ENCODE measurements at places on chromosomes 12 and 14.

DNA sequence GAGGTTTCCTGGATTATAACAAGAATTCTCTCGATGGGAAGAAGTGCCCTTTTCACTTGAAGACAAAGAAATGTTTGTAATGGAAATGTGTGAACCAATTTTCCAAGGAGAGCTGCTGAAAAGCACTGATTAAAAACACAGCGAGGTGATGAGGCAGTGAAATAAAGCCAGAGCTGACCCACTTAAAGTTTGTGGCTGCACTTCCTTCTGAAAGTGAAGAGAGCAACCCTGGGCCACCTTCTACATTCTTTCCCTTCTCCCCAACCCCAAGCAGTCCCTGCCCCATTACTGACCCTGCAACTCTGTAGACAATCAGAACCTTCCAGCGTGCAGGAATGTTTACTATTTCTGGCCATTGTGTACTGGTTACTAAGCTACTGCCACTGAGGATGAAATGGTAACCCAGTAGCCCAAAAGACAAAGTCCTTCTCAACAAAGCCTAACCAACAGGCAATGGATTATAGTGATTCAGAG, 173.9 kb downstream of the TTC7B start:
- DNase-seq: no peak

DNA sequence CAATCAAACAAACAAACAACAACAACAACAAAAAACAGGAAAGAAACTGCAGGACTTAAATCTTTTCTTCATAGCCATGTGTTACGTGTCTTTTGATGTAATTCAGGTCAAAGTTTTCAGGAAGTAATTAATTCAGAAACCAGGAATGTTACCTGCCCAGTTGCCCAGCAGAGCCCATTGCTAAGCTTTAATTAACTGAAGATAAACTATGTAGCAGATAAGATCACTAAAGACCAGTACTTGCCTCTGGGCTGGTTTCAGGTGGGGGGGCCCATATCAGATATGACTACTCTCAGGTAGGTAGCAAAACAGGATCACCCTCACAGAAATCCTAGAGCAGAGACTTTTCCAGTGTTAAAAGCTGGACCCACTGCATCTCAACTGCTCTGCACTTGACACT, 69.2 kb downstream of the LIN7A start:
- no peak for DNase-seq

- DNase-seq: peak; percentile 87
These were observed 541.8 kb upstream of the FBXO33 start for GRCh38 chr14:39974036-39974435.

- no peak for DNase-seq
These were observed 72.2 kb downstream of the CLIP1 start for GRCh38 chr12:122350141-122350848.

DNA sequence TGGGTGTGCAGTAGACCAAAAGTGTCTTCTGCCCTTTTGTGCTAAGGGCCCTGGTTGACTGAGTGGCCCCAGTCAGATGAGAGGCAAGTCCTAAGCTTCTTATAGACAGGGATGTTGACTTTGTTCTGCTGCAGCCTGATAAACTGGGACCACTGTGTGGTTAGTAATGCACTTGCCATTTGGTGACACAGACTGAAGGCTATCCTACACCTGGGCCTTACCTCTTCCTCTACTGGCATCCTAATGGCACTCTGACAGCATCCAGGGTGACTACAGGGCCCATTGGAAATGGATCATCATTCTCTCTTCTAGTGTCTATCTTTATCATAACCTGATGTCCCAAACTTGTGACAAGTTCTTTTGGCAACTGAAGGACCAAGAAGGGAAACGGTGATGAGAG, 3.3 kb downstream of the SDR39U1 start:
- no peak for DNase-seq

- no peak for DNase-seq
These were observed 10.9 kb upstream of the MYH7 start for GRCh38 chr14:23446291-23446851.

- no peak for DNase-seq
These were observed 110.2 kb upstream of the SLC38A4 start for GRCh38 chr12:46936042-46936441.

DNA sequence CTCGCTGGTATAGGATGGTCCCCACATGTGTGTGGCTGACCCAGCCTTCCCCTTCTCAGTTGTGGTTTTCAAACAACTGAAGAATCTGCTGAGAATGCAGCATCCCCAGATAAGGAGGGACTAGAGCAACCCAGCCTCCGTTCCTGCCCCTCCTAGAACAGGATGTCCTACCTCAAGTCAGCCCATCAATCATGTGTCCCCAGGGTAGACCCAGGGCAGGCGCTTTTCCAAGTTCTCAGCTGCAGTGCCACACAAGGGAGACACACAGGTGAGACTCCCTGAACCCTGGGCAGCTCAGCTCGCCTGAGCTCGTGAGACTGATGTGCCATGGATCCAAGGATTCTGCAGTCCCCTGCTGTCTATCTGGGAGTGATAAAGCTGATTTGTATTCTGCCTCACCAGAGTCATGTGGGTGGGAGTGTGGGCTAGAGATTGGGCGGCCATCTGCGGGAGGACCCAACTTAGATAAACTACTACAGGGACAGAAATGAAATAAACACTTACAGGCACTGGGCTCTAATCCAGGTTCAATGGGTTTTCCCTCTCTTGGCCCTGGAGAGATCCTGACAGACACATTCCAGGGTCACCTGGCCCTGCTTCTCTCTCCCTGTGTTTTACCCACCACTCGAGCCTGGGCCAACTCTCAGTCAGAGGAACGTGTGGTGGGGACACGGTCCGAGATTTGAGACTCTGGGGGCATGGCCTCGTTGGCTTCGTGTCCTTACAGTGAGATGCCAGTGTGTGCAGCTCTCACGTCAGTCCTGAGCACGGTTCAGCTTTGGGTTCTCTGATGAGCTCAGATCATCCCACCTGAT, 303.5 kb upstream of the SFSWAP start:
- no peak for DNase-seq

DNA sequence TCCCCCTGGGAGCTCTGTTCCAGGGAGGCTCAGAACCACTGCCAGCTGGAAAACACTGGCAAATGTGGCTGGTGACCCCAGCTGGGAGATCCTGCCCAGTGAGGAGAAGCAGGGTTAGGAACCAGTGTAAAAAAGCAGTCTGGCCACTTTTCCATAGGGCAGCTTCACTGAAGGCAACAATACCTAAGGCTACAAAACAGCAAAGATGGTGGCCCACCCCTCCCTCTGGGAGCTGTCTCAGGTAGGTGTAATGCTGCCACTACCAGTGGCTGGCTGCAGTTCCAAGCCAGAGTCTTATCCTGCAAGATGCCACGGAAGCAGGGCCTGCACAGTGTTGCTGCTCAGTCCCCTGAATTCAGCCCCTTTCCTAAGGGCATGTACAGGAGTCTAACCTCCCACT, 50.6 kb upstream of the ANO6 start:
- DNase-seq: no peak

DNA sequence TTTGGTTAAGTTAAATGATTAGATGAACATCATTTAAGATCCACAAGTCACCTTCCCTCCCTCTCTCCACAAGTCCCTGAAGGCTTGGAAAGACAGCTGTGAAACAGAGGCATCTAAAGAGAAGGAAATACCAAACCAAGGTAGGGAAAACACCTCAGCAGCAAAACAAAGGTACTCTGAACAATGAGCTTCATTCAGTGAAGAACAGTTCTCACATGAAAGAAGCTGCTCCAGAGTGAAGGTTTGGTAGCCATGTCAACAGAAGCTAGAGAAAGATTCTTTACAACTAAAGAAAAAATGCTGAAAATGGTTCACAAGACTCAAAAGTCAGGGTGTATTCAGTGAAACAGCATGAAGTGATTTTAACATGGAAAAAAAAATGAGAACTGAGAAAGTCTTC, 69.4 kb downstream of the FGD6 start:
- no peak for DNase-seq

All from ACHN (cell line).